NCI-H2171 (cell line): ENCODE measurements at places on chromosomes 7 and 10.
A peak's percentile ranks its signal among the peaks of the same experiment; 100 is the strongest.

DNA sequence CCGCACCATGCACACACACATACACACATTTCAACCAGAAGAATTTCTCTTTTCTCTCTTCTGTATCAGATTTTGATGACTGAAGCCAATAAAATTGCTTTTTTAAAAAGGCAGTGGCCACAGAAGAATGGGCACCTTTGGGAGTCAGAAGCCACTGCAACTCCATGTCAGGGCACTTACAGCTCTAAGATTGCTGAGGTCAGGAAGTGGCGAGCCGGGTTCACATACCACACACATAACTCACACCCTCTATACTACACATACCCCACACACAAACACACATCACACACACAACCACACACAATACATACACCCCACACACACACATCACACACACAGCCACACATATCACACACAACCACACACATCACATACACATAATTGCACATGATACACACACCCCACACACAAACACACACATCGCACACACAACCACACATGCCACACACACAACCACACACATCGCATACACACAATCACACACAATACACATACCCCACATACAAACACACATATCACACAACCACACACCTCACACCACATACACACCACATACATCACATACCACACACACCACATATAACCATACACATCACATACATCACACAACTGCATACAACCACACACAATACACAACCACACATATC lies 31.2 kb downstream of the GPRIN2 start:
- DNase-seq = no peak

- DNase-seq = no peak
Observed at GRCh38 chr10:9111976-9112375, 1057.5 kb downstream of the GATA3 start.

- no peak for DNase-seq
Observed at GRCh38 chr10:122852261-122852660, 6.6 kb upstream of the CUZD1 start.

DNA sequence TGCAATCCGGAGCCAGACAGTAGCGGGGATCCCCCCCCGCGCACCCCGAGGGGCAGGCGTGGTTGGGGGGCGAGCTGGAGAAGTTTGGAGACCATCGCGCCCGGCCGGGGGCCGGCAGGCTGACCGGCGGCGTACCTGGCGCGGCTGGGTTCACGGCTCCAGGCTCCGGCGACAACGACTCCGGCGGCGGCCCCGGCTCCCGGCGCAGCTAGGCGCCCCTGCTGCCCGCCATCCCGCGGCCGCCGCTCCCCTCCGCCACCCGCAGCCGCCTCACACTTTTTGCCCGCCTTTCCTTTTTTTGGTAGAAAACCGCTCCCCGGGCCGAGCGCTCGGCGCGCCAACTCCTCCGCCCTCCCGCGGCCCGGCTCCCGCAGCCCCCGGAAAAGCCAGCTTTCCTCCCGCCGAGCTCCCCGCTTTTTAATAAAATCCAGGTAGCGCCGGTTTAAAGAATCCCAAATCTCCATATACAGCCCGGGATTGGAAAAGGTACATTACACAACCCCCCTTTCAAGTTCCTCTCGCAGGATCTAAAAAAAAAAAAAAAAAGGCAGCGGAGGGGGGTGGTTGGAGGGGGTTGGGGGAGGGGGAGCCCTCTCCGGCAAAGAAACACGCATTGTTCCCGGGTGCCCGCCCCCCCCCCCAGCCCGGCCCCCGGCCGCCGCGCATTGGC lies at the start of gene TNRC18:
Gene TNRC18 (minus strand): TSS at position 529 of the 670 bp plus-strand sequence. CDS start 2,588 bp downstream, outside the sequence.
- no peak for DNase-seq

DNA sequence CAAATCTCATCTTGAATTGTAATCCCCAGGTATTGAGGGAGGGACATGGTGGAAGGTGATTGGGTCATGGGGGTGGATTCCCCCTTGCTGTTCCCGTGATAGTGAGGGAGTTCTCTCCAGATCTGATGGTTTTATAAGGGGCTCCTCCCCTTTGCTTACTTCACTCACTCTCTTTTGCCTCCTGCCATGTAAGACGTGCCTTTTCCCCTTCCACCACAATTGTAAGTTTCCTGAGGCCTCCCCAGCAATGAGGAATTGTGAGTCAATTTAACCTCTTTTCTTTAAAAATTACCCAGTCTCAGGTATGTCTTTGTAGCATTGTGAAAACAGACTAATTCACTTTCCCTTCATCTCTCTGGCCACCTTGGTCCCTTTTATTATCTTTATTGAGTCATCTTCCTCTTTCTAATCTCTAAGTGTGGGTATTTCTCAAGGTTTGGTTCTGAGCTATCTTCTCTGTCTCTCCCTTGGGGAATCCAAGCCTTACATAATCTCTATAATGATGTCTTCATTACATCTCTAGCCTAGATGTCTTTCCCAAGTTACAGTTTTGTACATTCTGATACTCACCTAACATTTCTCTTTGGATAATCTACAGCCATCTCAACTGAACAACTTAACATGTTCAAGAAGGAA lies 99.1 kb upstream of the JCAD start:
- no peak for DNase-seq

- DNase-seq = no peak
Observed at GRCh38 chr10:43437141-43437870, 395 bp downstream of the ZNF487 start.

- no peak for DNase-seq
Observed at GRCh38 chr7:74272305-74273038, 16.7 kb upstream of the CLIP2 start.

GRCh38 chr7:44769776-44770294 lies 21.2 kb downstream of the ZMIZ2 start:
- DNase-seq = no peak

DNA sequence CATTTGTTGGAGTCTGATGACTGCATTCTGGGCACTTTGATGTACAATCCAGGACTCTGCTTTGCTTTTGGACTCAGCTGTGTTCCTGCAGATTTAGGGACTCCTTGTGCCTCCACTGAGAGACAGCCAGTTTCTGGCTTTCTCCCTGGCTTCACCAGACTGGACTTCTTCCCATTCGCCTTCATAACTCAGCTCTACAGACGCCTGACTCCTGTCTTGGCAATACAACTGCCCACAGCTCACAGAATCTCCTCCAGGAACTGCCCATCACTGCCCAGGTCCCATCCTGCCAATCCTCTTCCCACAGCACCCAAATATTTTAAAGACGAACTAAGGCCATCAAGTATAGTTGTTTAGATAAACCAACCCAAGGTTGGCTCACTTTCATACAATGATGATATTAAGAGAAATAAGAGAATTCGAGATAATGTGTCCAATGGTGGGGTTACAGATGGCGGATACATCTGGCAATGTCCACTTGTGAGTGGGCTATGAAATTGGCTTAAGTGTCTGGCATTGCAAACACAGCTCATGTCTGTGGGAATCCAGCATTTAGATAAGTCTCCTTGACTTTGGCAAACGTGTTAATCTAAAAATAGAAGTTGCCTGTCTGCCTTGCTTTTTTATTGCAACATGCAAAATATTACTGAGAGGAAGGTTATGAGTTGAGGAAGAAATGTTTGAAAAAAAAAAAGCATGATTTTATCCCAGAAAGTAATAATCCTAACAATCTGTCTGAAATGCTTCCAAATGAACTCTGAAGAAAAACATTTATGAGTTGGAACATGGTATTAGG lies 95.1 kb downstream of the ITGA8 start:
- DNase-seq = no peak

- DNase-seq = no peak
Observed at GRCh38 chr7:51013218-51013786, 230.6 kb upstream of the GRB10 start.

GRCh38 chr10:112536663-112537062 lies 89.6 kb downstream of the VTI1A start:
- no peak for DNase-seq

GRCh38 chr7:150951521-150951920 lies 26.6 kb downstream of the KCNH2 start:
- DNase-seq = no peak

GRCh38 chr10:132460071-132460470 lies 63.1 kb downstream of the PWWP2B start:
- no peak for DNase-seq

DNA sequence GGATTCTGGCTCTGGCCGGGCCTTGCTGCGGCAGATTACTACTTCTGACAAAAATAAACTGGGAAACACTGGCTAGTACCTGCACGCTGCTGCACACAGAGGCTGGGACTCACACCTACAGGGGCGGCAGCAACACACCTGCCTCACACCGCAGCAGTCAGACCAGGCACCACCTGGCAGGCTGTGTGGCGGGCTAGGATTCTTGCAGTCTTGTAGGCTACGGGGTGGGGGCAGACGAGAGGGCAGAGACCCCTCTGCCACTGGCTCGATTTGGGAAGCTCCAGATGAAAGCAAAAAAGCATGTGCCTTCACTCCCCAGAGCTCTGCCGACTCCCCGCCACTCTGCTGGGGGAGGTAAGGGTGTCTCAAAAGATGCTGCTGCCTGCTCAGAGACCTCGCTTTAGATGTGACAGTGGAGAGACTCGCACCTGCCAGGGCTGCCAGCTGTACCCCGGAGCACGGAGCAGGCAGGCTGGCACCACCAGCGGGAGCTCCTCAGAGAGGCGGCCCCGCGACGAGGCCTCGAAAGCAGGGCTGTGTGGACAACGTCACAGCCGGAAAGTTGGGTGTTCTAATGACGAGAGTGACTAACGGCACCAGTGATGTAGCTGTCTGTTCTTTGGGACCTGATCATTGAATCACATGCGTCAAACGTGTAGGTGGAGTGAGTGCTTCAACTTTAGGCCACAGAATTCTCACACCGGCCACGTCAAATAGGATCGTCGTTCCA lies 250.5 kb downstream of the ZMYND11 start:
- DNase-seq = no peak

DNA sequence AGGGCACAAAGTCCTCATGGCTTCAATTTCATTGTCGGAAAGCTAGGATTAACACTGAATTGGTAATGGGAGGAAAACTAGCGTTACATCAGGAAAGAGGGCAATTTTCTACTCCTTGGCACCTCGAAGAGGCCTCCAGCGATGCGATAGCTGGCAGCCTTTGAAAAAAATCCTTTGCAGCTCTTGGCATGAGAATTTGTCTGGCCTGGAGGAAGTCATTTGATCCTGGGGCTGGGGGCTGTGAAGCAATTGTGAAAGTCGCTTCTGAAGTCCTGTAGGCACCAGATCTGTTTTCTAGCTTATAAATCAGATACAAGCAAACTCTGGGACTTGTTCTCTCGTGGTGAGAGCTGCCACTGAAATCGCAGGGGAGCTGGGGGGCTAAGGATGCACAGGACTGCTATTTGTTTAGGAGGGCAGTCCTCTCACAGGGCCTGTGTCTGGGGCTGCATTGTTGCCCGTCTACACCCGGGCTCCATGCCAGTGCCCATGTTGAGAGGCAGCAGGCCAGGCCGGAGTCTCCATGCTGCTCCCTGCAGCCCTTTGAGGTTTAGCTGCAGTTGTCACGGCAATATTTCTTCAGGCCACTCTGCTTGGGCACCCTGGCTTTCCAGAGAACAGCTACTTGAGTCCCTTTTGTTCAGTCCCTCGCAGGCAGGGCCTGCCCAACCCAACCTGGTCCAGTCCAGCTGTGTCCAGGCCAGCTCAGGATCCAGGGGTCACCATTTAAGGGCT lies 206.8 kb upstream of the LYZL1 start:
- DNase-seq = no peak

- no peak for DNase-seq
Observed at GRCh38 chr7:377080-378040, 87.4 kb downstream of the FOXL3 start.

- no peak for DNase-seq
Observed at GRCh38 chr7:356087-356486, 66.1 kb downstream of the FOXL3 start.

DNA sequence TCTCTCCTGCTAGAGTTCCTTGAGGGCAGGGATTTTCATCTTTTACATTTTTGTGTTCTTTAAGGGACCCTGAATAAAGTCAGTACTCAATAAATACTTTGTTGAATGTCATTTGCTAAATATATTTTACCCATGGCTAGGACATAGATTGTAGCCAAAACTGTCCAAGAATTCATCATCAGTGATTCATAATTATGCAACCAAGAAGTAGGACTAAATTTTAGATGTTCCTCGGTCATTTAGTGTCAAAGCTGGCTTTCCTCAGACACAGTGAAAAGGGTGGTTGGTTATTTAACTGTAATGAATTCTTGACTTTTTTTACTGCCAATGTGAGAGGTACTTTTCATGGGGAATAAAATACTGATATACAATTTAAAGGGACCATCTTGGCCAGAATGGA lies 3.3 kb downstream of the NUDT13 start:
- DNase-seq = no peak

DNA sequence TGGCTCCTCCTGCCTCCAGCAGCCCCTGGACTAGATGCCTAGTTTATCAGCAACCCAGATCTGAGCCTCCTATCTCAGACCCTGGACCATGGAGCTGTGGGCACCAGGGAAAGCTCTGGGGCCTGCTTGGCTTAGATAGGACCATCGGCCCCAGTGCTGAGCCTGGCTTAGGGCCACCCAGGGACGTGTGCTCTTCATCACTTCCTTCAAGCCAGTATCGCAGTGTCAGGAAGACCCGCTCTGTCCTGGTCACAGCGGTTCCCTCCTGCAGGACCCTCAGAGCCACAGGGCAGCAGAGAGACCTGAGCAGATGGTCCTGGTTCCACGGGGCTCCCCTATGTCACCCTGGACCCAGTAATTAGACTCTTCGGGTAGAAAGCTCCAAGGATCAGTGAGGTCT lies 105.7 kb upstream of the FAM20C start:
- DNase-seq = no peak

- no peak for DNase-seq
Observed at GRCh38 chr7:157475601-157476000, 138.8 kb downstream of the DNAJB6 start.

- no peak for DNase-seq
Observed at GRCh38 chr7:40579401-40579800, 444.6 kb downstream of the SUGCT start.

DNA sequence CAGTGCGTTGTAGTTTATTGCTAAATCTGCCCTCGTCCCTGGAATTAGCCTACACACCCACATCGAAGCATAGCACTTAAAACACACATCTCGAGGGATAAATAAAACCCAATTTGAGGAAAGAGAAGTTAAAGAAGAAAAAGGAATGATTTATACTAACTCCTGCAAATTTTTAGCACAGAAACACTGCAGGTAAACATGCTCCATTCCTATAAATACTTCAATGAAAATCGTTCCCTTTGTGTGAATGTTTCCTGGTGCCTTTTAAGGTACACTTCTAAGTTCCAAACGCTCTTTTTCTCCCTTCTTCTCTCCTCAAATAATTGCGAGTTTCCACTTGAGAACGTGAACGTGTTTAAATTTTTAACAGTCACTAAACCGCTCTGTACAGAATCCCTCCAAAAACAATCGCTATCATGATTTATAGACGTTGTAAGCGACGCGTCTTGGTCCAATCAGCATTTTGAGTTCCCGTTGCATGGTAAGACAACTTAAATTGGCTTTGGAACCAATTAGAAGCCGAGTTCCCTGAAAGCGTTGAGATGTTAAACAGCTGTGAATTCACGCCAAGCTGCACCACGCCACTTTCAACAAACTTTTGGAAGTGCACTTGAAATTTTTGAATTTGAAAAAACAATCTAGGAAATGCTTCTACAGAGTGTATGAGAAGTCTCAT lies 12.5 kb upstream of the EBLN1 start:
- DNase-seq = peak; percentile 34

DNA sequence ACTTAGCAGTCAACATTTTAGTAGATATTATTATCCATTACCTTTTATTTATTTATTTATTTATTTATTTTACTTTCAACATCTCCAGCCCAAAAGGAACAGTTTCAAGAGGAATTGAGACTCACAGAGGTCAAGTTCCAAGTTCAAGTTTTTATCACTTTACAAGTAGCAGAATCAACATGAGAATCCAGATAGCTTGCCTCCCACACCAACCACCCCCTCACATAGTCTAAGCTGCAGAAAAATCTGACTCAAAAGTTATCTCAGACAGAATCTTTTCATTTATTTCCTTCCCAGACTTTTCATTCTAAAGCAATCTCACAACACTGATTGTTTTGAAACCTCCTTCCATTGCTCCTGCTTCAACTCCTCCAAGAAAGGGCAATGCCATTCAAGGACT lies 129.6 kb downstream of the GRM3 start:
- DNase-seq = no peak
